SJCRH30 (cell line): ENCODE measurements at places on chromosomes 7 and 10. TPM values are rescaled to one million over a fixed set of nuclear protein-coding genes. Genes with fewer than 3 reads are reported as not detected.

DNA sequence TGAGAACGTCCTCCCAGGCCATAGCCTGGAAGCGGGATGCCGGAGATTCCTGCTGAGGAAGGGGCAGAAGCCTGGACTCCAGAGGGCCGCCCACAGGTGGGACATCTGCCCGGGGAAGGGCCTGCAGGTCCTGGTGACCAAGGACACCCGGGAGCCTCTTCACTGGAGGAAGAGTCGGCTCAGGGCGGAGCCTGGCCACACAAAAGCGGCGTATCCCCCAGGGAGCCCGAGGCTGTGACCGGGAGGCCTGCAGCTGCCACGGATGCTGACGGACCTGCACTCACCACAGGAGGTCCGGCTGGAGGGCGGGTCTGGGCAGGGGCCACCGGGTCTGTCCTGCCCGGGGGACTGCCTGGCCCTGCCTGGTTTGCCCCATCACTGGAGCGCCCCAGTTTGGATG is 15.5 kb upstream of the ADGRA1 start:
- peak; percentile 70 for DNase-seq

GRCh38 chr7:13279854-13280435 is 592.5 kb downstream of the ARL4A start:
- peak; percentile 64 for DNase-seq

GRCh38 chr10:76432016-76433012 is 1000.9 kb downstream of the LRMDA start:
- peak; percentile 49 for DNase-seq

GRCh38 chr7:90723233-90723632 is 127.1 kb downstream of the CDK14 start:
- DNase-seq = no peak

DNA sequence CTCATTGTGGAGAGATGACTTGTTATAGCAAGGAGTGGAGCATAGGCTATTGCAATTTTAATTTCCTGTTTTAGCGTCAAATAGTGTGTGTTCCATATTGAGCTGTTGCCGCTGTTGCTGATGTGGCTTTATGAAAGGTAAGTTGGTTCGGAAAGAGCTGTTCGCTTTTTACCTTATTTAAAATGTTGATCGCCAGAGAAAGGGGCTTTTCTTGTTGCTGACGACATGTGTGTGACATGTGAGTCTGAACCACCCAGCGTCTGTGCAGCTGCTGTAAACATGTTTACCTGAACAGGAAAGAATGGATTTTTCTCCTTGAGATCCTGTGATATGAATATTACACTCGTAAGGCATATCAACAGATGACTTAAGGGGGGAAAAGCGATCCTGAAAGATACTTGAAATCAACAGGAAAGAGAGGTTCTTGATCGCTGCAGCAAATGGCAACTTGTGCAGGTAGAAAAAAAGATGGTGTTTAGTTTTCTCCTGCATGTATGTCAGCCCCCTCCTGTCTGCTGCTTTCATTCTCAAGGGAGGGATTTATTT is 2.5 kb downstream of the ZEB1 start:
- DNase-seq = peak; percentile 32

DNA sequence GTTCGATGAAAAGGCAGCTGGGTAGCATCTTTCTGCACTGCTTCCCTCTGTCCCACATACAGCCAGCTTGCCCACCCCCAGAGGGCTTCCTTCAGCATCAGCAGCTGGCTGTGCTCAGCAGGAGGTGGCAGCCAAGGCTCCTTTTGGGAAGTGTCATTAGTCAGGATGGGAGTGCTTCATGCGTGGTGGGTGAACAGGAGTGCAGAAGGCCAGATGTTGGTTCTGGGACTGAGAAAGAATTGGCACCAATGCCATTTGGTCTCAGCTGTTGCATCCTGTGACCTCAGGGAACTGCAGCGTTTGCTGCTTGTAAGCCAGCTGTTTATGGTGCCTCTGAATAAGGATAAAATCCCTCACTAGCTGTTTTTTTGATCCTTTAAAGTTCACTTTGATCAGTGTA is 131.1 kb upstream of the SORCS3 start:
- DNase-seq = no peak

GRCh38 chr7:34958021-34958420 is 79.3 kb downstream of the DPY19L1 start:
- no peak for DNase-seq

DNA sequence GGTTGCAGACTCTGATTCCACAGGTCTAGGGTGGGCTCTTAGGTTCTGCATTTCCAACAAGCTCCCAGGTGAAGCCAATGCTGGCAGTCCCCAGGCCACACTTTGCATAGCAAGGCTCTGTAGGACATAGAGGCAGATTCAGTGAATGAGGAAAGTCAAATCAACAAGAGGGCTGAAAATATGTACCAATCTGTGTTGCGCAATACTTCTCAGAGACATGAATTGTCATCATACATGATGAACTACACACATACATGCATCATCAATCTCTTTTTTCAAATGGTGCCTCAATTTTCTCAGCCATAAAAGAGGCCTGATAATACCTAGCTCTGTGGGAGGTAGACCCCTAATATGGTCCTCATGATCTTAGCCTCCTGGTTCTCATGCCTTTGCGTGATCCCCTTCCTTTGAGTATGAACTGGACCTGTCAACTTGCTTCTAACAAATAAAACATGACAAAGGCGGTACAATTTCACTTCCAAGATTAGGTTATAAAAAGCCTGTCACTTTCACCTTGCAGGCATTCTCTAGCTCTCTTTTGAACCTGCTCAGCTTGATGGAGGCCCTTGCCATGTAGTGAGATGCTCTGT is 49.0 kb downstream of the PIK3CG start:
- no peak for DNase-seq

- peak; percentile 59 for DNase-seq
Measured at GRCh38 chr10:95229724-95230627, 35.9 kb downstream of the ACSM6 start.

DNA sequence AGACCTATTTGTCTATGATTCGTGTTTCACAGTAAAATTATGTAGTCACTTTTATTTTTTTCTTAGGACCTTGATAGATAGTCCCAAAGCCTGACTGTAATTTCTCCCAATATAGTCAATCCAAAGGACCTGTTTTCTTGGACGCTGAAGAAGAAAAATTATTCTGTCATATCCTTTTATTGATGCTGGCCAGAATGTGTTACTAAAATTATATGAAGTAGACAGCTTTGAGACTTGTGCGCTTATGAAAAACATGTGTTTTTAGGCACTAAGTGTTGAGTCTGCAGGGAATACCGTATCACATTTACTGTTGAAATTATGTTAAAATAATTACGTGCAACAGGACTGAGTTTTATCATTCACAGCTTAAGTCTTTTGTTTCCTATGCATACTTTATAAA is 17.9 kb downstream of the TES start:
- no peak for DNase-seq

DNA sequence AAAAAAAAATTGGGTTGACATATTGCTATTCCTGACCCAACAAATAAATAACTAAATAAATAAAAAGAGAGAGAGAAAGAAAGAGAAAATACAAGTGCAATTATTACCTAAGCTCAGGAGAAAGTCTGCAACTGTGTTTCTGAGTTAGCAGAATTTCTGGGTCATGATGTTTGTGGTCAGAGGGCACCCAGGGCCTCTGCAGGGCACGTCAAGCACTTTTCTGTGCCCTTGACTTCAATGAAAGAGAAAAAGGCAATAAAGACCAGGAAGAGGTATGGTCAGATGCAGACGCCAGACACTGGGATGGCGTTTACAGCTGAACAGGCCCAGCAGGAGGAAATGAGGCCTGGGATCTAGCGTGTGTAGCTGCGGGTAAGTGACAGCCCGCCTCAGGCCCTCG is 160.9 kb upstream of the GDF10 start:
- DNase-seq = no peak

DNA sequence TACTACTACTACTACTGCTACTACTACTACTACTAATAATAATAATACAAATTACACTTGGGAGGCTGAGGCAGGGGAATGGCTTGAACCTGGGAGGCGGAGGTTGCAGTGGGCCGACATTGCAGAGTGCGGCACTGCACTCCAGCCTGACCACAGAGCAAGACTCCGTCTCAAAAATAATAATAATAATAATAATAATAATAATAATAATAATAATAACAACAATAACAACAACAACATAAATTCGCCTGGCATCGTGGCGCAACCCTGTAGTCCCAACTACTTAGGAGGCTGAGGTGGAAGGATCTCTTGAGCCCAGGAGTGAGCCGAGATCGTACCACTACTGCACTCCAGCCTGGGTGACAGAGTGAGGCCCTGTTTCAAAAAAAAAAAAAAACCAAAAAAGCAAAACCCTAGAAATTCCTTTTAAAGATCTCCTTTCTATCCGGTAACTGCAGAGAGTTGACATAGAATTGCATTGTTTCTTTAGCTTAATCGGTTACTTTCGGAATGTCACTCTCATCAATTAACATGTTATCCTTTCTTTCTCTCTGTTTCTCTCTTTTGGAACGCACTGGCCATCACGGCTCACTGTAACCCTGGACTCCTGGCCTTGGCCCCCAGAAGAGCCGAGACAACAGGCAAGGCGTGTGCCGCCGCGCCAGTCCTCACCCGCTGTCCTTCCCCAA is 972 bp downstream of the PHYH start:
- DNase-seq = no peak

DNA sequence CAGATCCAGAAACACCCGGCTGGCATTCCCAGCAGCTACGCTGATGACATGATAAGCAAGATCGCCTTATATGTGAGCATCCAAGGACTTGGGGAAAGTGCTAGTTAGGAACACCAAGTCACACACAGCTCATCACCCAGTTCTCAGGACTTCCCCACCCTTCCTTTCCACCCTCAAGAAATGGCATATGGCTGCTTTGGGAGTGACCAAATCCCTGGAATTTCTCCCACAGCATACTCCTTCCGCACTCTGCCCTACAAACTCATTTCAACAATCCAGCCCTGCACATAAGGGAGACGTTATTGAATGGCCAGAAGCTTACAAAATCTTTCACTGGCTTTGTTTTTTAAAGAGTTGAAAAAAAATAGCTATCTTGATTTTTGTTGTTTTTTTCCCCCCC is 4.2 kb downstream of the ITIH5 start:
- no peak for DNase-seq

- no peak for DNase-seq
Measured at GRCh38 chr10:120177330-120177729, 279.7 kb upstream of the PLPP4 start.

- DNase-seq = no peak
Measured at GRCh38 chr10:31759124-31759798, 169.4 kb downstream of the ARHGAP12 start.

DNA sequence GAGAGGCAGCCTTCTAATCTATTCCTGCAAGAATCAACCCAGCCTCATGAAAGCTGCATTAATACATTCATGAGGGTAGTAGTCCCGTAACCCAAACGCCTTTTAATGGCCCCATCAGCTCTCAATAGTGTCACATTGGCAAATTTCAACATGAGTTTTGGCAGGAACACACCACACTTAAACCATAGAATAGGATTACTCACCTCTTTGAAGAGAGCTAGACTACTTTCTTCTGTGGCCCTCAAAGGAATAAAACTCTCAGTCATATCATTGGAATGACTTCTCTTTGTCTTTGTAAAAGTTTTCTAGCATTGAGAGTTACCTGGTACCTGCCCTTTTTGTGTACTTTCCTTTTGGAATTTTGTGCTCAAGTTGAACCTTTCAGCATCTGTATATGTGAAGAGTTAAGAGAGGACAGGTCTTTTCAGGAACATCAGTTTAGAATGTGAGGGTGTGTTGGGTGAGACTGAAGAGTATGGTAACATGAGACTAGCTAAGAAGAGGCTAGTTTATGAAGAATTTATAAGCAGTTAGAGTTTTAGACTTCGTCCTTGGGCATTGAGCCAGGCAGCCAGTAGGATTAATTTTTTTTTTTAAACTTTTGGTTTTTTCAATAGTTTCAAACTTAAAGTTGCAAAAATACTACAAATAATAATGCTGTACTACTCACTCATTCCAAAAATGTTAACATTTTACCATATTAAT is 92.6 kb downstream of the MLLT10 start:
- DNase-seq = no peak

DNA sequence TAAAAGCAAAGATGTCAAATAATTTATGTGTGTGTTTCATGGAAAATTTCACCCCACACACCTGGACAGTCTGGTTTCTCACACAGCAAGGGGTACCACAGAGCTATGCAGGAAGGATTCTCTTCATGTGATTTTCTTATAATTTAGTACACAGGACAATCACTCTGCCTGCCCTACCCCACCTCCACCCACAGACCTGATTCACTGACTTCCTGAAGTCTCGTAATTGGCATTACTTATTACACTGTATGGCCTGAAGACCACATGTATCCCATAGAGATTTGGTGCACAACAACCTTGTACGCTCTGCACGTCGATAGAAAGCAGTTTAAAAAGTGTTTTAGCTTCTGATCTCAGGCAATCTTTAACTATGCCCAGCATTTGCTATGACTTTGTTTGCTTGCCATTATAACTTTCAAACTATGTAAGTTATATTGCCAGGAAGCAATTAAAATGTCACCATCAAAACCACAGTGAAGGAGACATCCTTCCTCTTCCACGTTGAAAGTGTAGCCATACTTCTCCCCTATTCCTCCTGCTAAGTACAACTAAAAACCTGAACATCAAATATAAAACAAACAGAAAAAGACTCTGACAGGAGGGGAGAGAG is 279.4 kb upstream of the IMMP2L start:
- no peak for DNase-seq

GRCh38 chr10:116852246-116852645 is 2.9 kb downstream of the ENO4 start:
- DNase-seq = no peak

- DNase-seq = peak; percentile 32
Measured at GRCh38 chr10:42754155-42755027, 28.2 kb upstream of the BMS1 start.

DNA sequence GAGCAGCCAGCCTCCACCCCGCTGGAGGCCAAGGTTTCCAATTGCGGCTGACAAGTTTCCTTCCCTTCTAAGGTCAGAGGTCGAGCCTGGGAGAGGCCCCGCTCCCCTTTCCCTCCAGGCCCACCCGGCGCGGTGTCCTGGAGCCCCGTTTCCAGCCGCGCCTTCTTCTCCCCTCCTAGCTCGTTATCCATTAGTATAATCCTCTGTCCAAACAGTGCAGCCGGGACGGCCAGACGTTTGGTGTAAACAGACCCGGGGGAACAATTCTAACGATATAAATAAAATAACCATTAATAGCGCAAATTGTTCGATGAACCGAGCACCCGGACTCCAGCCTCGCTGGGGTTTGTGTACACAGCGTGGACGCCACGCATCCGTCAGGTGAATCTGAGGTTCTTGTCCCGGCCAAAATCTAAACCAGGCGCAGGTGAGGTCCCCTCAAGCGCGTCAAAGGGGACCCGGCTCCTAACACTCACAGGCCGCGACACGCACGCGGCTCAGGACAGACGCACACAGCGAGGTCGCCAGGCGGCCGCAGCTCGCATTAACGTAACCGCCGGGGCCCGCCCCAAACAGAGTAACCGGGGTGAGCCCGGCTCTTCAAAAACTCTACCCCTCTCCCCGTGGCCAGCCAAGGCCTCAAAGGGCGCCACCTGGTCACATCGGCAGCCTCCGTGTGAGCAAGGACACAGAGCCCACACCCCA is 10.8 kb upstream of the NKX2-3 start:
- DNase-seq = no peak

- no peak for DNase-seq
Measured at GRCh38 chr7:157514746-157515145, 177.9 kb downstream of the DNAJB6 start.

Gene PSD
- total RNA-seq = 0.18 and 0.26 TPM in 2 replicates

Gene OAT
- total RNA-seq = 99.3 and 99.4 TPM in 2 replicates

Gene MACC1
- 0.08 TPM in 2 replicates for total RNA-seq

Gene WNT8B
- not detected in 2 replicates for total RNA-seq

Gene ITIH5
- 0.65 and 0.66 TPM in 2 replicates for total RNA-seq

Gene RELN
- total RNA-seq = 54.7 and 59.0 TPM in 2 replicates
